Activated naive CD8-positive, alpha-beta T cell treated with anti-CD3 and anti-CD28 coated beads for 36 hours (primary cell): ENCODE measurements at places on chromosomes 12 and 14. TPM values are rescaled to one million over a fixed set of nuclear protein-coding genes. Genes with fewer than 3 reads are reported as not detected.

- H3K4me1 ChIP-seq = no peaks in the 10 kb centered on the region
- DNase-seq = no peak
- no peak overlapping the region for H3K4me3 ChIP-seq
- H3K36me3 ChIP-seq = peaks cover 5% of the 10 kb centered on the region
Measured at GRCh38 chr14:22780105-22780679, 13.7 kb downstream of the OXA1L start.

DNA sequence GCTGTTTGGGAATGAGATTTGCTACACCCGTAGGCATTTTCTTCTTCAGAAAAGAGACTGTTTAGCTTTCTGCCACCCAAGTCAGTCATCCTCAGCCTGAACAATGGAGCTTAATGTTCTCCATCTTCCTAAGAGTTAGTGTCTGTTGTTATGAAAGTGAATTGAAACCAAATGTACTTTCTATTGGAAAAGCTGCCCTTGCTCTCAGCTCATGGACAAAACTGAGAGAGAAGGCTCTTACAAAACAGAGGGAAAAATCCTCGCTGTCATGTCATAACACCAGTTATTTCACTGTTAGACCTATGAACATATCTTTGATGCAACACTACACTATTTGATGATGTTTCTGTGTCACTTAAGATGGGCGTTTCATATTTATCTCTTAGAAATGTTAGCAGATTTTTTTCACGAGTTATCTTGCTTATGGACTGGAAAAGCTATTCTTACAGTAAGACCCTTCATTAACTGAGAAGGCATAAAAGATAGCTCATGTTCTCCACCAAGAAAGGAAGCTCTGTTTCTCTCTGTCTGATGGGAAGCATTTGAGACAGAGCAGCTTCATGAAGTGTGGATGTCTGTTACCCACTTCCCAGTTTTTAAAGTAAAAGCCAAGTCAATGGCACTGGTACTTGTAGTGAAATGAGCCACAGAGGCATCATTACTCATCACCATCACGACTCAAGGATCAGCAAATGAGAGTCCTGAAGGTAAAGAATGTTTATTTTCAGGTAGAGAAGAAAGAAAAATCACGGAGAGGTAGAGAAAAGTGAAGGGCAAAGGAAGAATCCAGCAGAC, 483.9 kb downstream of the ZFP36L1 start:
- H3K27me3 ChIP-seq = no peaks in the 10 kb centered on the region
- H3K4me1 ChIP-seq = peaks cover 23% of the 10 kb centered on the region
- H3K27ac ChIP-seq = peak overlapping the region; percentile 30
- H3K36me3 ChIP-seq = peaks cover 2% of the 10 kb centered on the region
- H3K4me3 ChIP-seq = no peak overlapping the region

DNA sequence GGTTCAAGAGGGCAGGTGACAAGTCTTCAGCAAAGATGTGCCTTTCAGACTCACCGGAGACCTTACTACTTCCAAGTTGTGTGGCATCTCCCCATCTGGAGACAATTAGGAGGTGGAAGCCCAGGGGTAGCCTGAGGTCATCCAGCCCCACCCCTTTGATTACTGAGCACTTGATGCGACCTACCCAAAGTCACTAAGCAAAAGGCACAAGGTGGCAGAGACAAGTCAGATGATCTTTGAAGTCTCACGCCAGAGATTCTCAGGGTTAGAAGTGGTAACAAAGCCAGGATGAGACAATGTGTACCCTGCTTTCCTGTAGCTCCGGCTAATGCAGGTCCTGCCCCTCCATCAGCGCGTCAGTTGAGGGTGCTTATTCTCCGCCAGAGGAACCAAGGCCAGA, 1.4 kb upstream of the FOXN3 start:
- H3K27me3 ChIP-seq = no peaks in the 10 kb centered on the region
- DNase-seq = peak; percentile 39
- H3K4me3 ChIP-seq = peak overlapping the region; percentile 89
- peaks cover 56% of the 10 kb centered on the region for H3K4me1 ChIP-seq
- H3K27ac ChIP-seq = peak overlapping the region; percentile 98

- peaks cover under 1% of the 10 kb centered on the region for H3K36me3 ChIP-seq
- H3K27me3 ChIP-seq = peaks cover 29% of the 10 kb centered on the region
- peak overlapping the region; percentile 44 for H3K27ac ChIP-seq
- peak overlapping the region; percentile 14 for H3K4me3 ChIP-seq
- peaks cover 44% of the 10 kb centered on the region for H3K4me1 ChIP-seq
- DNase-seq = peak; percentile 57
Measured at GRCh38 chr12:50055831-50056638, 1.4 kb upstream of the ASIC1 start.

DNA sequence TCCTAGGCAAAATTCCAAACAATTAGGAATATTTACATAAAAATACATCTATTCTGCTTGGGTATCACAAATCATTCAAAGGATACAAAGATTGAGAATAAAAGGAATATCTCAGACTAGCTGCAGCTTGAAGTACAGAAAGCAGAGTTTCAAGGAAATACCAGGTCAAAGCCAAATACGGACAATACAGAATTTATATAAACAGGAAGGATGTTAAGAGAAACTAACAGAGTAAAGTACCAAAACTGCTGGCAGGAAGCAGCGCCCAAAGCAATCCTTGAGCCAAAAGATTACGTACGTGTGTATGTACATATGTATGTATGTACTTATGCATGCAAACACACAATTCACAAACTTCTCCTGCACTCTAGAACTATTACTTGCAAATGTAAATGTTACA, 86.6 kb downstream of the PPP1R12A start:
- H3K36me3 ChIP-seq = peaks cover 39% of the 10 kb centered on the region
- no peak for DNase-seq
- peaks cover 20% of the 10 kb centered on the region for H3K4me1 ChIP-seq
- H3K27me3 ChIP-seq = no peaks in the 10 kb centered on the region

DNA sequence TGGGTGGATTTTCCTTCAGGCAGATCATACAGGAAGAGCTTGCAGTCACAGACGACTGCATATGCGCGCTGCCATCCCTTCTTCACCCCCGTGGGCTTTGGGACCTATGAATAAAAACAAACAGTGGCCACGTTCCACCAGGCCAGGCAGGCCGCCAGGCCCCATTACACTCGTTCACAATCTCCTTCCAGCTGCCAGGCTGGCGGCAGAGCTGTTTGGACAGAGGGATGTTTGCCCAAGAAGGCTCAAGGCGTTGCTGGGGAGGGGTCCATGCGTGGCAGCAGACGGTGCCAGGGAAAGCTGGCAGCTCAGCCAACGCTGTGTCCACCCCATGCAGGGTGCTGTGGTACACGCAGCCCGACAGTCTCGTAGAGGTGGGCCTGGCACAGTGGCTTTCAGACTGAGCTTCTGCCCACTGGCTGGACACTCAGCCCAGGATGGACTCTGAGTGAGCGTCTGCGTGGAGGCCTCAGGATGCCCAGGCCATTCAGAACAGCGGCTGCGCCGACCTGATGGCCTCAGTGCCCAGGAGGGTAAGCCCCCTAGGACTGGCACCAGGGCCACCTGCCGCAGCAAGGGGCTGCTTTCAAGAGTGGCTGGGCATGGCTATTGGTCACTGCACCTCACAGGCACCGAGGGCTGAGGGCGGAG, 27.5 kb downstream of the AMN start:
- no peaks in the 10 kb centered on the region for H3K27me3 ChIP-seq
- no peaks in the 10 kb centered on the region for H3K36me3 ChIP-seq
- no peak overlapping the region for H3K4me3 ChIP-seq
- no peak overlapping the region for H3K27ac ChIP-seq
- H3K4me1 ChIP-seq = peaks cover 13% of the 10 kb centered on the region

DNA sequence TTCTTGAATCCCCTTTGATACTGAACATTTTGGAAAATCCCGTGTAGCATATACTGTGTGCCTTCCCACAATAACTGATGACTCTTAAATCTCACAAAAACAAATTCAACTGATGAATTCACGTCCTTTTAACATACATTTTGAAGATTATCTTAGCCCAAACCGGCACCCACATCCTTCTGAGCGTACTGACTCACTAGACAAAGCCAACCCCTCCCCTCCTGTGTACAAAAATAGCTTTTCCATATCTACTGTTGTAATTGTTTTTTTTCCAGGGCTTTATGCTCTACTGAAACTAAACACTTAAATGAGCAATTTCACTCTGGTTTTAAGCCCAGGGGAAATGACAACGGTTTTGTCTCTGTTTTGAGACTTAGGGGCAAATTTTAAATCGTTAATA, 109.4 kb upstream of the ATF7IP start:
- H3K27me3 ChIP-seq = no peaks in the 10 kb centered on the region
- H3K36me3 ChIP-seq = peaks cover 28% of the 10 kb centered on the region
- DNase-seq = peak; percentile 21
- peak overlapping the region; percentile 96 for H3K27ac ChIP-seq

DNA sequence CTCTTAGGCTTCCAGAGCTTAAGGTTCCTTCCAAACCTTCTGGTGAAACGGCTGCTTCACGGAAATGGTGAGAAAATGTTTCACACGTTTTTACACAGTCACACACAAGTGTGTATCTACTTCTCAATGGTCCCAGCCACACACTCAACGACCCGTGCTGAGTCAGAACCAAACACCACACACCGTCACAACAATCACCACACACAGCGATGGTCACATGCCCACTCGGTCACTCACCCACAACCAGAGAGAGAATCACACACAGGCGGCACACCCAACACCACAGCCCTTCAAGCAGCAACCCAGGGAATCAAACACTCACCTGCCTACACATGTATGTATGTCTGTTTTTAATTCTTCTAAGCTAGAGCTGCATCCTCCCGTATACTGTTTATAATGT, 12.6 kb upstream of the PLEKHD1 start:
- H3K27me3 ChIP-seq = no peaks in the 10 kb centered on the region
- no peak overlapping the region for H3K4me3 ChIP-seq
- no peak for DNase-seq
- no peaks in the 10 kb centered on the region for H3K36me3 ChIP-seq
- H3K27ac ChIP-seq = no peak overlapping the region

DNA sequence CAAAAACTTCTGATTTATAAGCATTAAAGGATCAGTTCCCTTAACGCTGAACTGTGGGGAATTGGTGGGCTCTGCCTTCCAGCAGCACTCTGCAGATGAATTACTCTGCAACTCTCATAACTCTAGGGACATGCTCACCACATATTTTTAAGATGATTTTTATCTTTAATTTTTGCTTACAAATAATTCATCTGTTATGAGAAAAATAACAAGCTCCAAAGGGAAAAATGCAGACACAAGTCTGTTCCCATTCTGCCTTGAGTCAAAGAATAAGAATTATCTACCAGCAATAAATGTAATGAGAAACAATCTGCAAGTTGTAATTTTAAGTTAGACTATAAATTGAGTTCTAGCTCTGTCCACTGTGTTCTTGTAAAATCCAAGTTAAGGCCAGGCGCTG, 133.1 kb upstream of the MDM1 start:
- peaks cover 2% of the 10 kb centered on the region for H3K36me3 ChIP-seq
- peaks cover 6% of the 10 kb centered on the region for H3K4me1 ChIP-seq
- no peak overlapping the region for H3K27ac ChIP-seq
- DNase-seq = no peak
- H3K4me3 ChIP-seq = no peak overlapping the region
- H3K27me3 ChIP-seq = no peaks in the 10 kb centered on the region

DNA sequence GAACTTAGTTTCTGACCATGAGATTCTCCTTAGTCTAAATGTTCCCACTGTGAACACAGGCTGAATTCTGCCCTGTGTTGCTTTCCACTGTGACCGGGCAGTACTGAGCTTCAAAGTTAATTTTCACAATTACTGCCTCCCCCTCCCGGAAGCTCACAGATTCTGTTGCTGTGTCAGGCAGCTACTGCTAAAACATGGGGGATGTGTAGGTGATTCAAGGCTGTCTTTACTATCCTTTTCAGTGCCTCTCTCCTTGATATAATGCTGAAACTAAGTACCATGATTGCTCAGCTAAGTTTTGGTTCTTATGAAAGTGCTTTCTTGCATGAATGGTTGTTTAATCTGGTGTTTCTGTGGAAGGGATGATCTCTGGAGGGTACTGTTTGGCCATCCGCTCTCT, 428.3 kb upstream of the NOVA1 start:
- H3K36me3 ChIP-seq = no peaks in the 10 kb centered on the region
- no peaks in the 10 kb centered on the region for H3K4me1 ChIP-seq
- H3K4me3 ChIP-seq = peak overlapping the region; percentile 8
- DNase-seq = no peak

GRCh38 chr12:114895827-114896226, 211.9 kb upstream of the TBX3 start:
- no peak overlapping the region for H3K27ac ChIP-seq
- no peaks in the 10 kb centered on the region for H3K4me1 ChIP-seq
- peaks cover 6% of the 10 kb centered on the region for H3K27me3 ChIP-seq

- peaks cover 47% of the 10 kb centered on the region for H3K27me3 ChIP-seq
- no peaks in the 10 kb centered on the region for H3K36me3 ChIP-seq
- H3K27ac ChIP-seq = no peak overlapping the region
- no peak overlapping the region for H3K4me3 ChIP-seq
- no peak for DNase-seq
Measured at GRCh38 chr12:4954621-4955354, 45.1 kb downstream of the KCNA1 start.

DNA sequence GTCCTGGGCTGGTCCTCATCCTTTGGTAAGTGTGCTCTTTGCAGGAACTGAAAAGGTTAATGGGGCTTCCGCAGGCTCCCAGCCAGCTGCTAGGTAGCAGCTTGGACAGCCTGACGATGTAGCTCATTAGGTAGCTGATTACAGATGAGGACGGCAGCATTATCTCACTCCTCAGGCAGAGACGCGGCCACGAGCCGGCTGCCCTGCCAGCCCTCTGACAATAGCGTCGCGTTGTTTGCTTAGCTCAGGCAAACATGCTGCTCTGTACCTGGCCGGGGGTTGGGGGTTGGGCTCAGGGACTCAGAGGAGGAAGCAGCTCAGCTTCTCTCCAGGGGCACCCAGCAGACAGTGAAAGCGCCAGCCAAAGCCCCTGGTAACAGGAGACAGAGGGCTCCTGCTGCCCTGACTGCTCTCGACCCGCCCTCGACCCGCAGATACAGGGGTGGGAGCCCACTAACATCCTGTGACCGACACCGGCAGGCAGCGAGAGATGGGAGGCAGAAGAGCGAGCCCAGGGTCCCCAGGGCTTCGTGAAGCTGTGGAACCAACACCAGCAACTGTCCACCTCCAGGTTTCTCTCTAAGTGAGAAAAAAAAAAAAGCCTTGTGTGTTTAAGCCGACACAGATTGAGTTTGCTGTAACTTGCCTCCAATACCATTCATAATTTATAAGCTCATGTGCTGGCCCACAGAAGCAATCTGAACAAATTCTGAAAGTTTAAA, 53.4 kb upstream of the DLK1 start:
- H3K4me3 ChIP-seq = no peak overlapping the region
- H3K27me3 ChIP-seq = peaks cover 55% of the 10 kb centered on the region
- no peaks in the 10 kb centered on the region for H3K36me3 ChIP-seq
- no peak overlapping the region for H3K27ac ChIP-seq
- DNase-seq = no peak
- peaks cover 4% of the 10 kb centered on the region for H3K4me1 ChIP-seq

DNA sequence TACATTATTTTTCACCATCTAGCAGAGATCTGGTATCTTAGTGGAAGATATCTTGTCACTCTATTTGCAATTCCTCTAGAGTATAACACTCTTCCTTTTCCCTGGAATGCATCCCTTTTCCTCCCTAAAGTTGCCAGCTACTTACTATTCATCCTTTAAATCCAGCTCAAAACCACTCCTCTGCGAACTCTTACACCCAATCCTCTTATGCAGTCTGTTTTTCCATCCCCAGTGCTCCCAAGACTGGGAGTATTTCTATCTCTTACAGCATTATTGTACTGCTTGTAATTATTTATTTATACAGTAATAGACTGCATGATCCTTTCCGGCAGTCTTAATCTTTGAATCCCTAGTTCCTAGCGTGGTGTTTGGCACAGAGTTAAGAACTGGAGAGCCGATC, 2.9 kb upstream of the SRGAP1 start:
- H3K27me3 ChIP-seq = peaks cover 35% of the 10 kb centered on the region
- no peak overlapping the region for H3K4me3 ChIP-seq
- no peaks in the 10 kb centered on the region for H3K36me3 ChIP-seq
- no peak overlapping the region for H3K27ac ChIP-seq
- H3K4me1 ChIP-seq = peaks cover 8% of the 10 kb centered on the region

GPRC5A gene
- total RNA-seq = 0.34 TPM

REM2 gene
- 0.19 TPM for total RNA-seq

PLEKHD1 gene
- total RNA-seq = not detected

MYF6 gene
- total RNA-seq = not detected

CCT2 gene
- total RNA-seq = 484 TPM

DNAI7 gene
- total RNA-seq = not detected

C3AR1 gene
- 2.7 TPM for total RNA-seq
